GF-D8 (cell line): ENCODE measurements at places on chromosomes 12 and 14.

DNA sequence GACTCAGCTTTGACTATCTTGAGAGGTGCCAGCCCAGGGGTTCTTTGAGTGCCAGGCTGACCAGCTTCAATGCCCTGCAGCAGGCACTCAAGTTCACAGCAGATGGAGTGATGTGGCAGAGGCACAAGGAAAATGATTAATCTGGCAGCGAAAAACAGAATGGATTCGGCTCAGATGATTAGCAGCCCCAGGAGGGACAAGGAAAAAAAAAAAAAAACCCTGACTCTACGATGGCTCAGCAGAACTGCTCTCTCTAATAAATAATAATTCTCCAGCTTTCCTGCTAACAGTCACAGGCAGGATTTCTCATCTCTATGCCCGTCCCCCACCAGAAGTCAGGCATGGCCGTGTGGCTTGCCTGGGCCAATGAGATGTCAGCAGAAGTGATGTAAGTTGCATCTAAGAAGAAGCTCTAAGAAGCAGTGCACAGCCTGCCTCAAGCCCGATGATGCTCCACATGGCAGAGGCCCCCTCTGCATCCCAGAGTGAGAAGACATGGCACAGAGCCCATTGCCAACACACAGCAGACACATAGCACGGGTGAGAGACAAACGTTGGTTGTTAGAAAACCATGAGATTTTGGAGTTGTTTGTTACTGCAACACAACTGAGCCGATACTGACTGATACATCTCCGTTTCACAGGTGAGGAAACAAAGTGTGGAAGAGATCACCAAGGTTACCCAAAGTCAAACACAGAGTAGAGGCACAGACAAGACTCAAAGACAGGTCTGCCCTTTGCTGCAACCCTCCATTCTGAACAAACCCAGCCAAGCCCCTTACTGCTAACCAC is 111.0 kb downstream of the SCARB1 start:
- no peak for DNase-seq

DNA sequence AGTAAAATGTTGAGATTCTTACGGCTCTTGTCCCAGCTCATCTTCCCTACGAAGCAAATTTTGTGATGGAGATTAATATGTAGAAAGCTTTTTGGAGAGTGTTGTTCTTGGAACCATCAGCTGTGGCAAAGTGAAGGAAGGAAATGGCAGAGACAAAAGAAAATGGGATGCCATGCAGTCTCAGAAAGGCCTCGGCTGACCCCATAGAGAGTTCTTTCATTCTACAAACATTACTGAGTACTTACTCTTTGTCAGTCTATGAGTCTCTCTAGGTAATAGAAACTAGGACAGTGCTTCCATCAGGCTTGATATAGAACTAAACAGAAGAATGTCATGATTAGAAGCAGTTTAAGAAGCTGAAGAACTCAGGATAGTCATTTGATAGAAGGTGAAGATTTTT is 134.1 kb downstream of the PLEKHA5 start:
- no peak for DNase-seq

DNA sequence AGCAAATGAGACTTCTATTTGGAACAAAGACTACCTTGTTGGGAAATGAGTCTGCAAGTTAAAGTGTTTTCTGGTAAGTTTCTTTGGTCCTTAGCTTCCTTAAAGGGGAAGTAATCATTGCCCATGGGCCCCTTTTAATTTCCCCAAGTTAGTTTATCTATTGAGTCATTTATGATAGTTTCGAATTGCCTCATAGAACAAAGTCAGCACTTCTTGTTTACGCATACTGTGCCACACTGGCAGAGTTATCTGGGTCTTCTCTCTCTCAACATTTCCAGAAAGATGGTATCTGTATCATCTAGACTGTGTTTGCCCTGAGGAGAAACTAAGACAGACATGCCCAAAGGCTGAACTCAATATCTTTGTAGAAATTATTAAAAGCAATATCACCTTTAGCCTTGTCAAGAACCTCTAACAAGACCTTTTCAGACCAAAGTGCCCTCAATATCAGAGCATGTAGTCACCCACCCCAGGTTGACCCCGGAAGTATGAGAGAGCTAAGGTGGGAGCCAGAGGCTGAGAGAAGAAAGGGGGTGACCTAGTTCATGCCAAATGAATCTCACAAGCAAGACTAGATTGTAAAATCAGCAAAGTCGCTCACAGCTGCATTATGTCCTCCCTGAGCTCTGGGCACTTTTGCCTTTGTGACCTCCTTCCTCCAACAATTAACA is 40.0 kb downstream of the GPR65 start:
- DNase-seq = no peak

DNA sequence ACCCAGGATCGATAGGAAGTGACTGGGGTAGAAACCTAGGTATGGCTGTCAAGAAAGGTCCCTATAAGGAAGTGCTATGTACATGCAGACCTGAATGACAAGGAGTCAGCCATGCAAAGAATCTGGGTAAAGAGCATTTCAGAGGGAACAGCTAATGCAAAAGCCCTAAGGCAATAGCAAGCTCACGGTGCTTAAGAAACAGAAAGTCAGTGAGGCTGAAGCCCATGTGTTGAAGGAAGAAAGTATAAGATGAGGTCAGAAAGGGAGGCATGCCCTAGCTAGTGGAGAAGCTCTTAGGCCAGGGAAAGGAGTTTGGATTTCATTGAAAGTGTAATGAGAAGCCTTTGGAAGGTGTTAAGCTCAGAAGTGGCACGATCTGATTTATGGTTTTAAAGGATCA is 6.0 kb upstream of the ADCY6 start:
- DNase-seq = no peak

DNA sequence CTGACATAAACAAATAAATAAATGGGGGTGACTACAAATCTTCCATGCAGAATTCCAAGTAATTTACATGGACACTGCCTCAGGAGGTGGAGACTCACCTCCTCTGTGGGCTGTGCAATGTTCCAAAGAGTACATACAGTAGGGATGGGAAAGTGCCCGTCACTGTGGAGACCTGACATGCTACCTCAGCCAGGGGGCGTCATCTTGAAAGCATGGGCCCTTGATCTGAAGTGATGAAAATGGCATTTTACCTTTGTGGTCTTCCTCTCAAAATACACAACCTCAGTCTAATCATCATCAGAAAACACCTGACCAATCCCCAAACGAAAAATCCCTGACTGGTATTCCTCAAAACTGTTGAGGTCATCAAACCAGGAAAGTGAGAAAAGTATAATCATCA is 48.4 kb downstream of the ANAPC7 start:
- DNase-seq = no peak

DNA sequence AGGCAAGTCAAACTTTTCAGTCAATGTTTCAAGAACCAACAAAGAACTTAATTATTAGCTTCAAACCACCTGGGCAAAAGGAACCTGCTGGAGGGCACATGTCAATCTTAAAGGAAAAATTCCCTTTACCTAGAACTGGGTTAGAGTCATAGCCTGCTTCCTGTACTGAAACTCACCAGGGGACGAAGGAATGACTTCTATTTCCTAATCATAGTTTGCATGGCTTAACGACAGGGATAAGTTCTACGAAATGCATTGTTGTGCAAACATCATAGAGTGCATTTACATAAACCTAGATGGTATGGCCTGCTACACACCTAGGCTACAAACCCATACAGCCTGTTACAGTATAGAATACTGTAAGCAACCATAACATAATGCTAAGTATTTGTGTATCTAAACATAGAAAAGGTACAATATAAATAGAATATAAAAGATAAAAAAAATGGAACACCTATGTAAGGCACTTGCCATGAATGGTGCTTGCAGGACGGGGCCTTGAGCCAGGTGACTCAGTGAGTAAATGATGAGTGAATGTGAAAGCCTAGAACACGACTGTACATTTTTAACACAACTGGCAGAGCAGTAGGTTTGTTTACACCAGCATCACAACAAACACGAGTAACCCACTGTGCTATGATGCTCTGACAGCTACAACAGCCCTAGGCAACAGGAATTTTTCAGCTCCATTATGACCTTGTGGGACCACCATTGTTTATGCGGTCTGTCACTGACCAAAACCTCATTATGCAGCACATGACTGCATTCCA is 234.9 kb upstream of the CAND1 start:
- DNase-seq = no peak
